ENCODE measurements at places on chromosomes 7 and 10.

GRCh38 chr7:72343991-72344390 is 68.1 kb downstream of the CALN1 start:
- DNase-seq = no peak

GRCh38 chr7:767941-768731 is 41.1 kb upstream of the PRKAR1B start:
- DNase-seq = no peak

- no peak for DNase-seq
These were observed 1.6 kb downstream of the SEPHS1 start for GRCh38 chr10:13346283-13347042.

GRCh38 chr10:60031664-60032063 is 125.3 kb upstream of the CCDC6 start:
- DNase-seq = no peak

- no peak for DNase-seq
These were observed 177.7 kb downstream of the CHCHD3 start for GRCh38 chr7:132904209-132904608.

- DNase-seq = no peak
These were observed 79.9 kb downstream of the MKI67 start for GRCh38 chr10:128046156-128046952.

DNA sequence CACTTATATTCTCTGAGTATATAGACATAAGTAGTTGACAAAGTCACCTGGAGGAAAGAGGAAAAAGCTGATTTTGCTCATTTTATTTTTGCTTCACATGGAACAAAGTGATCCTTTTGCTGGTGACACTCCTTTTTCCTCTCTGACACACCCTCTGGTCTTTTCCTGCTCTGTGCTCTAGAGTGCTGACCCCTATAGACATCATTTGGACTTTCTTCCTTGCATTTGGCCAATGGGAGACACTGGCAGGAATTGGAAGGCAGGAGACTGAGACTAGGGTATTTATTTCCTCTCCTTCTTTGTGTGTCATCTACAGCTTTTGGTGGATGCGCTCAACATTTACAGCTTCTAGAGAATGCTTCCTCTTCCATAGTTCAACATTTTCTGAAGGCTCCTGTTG is 1078.1 kb downstream of the SORCS1 start:
- DNase-seq = no peak

- DNase-seq = peak; percentile 46
These were observed 26.5 kb downstream of the GTF2IRD1 start for GRCh38 chr7:74479961-74480829.

DNA sequence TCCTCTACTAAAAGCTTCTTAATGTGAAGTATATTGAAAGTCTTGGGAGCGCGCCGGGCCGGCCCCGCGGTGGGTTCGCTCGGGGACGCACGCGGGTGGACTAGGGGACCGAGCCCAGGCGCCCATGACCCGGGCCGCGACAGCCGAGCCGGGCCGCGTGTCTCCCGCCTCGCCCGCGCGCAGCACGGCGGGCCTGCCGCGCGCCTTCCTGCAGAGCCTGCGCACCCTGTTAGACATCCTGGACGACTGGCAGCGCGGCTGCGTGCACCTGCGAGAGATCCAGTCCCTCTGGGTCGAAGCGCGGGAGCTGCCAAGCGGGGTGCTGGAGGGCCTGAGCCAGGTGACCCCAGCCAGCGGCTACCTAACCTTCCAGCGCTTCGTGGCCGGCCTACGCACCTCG is 25.4 kb upstream of the ZNF735 start:
- no peak for DNase-seq

GRCh38 chr10:130637089-130637676 is 501.0 kb downstream of the GLRX3 start:
- DNase-seq = no peak

DNA sequence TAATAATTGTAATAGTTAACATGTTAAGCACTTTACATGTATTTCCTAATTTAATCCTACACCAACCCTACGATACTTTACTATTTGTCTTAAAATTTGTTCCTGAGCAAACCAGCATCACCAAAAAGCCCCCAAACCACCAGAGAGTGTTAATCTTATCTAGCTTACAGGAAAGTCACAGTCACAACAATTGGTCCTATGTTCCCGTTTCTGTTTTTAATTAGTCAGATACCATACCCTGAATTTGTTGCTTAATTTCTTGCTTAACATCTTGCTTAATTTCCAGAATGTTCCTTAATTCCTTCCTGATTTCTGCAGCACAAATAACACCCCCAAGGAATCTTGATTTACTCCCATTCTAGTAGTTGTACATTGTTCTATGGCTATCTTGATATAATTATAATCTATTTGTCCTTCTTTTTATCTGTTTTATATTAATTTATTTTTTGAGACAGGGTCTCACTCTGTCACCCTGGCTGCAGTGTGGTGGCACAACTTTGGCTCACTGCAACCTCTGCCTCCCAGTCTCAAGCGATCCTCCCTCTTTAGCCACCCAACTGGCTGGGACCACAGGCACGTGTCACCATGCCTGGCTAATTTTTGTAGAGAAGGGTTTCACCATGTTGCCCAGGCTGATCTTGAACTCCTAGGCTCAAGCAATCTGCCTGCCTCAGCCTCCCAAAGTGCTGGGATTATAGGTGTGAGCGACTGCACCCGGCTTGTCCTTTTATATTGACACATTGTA is 6.6 kb upstream of the PDSS1 start:
- DNase-seq = no peak

DNA sequence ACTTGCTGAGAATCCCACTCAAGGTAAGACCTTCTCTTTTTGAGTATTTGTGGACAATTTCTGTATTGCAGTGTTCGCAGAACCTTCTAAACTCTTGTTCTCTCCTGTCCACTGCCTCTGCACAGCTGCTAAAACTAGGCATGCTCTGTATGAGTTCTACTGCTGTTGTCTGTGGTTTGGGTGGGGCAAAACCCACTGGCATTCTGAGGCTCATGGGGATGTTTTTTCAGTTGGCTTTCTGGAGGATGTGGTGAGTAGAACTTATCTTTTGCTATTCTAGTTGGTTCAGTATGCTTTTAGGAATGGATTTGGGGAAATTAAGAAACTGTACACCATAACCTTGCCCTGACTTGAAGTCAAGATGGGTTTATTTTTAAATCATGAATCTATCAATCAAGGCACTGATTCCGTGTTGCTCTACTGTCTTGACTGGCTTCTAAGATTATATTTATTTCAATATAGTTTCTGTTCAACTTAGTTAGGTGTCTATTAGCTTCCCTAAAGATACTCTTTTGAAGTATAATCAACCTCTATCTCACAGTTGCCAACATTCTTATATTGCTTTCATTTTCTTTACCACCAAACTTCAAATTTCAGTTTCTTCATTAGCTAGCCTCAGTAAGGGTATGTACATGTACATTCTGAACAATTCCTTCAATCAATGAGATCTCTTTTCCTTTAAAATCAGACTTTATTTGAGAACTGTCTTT is 25.0 kb upstream of the C1GALT1 start:
- DNase-seq = no peak

DNA sequence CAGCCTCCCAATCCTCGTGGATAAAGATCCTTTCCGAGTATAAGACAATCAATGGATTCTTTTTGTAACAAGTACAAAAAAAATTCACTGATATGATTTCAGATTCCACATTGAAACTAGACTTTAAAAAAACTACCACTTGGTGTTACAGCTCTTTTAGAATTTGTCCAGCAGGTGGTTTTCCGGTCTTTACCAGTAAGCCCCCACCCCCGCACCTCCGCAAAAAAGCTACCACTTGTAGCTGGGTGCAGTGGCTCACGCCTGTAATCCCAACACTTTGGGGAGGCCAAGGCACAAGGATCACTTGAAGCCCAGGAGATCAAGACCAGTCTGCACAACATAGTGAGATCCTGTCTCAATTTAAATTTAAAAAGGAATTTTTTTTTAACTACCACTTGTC is 19.8 kb downstream of the IGF2BP3 start:
- no peak for DNase-seq

DNA sequence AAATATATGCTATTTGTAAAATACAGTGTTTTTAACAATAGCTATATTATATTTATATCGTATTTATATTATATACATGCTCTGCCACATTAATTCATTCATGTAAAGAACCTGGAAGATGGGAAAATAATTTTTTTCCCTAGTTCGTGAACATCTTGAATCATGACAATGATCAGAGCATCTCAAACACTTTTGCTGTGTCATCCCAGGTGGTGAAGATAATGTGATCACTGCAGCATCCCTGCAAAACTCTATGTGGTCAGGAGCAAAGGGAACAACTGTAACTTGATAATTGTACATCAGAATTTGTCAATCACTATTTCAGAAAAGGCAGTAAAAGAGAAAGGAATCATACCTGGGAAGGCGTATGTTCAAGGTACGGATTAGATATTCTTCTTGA is 39.3 kb downstream of the RAPGEF5 start:
- no peak for DNase-seq

- DNase-seq = no peak
These were observed at the start of gene IGF2BP3 for GRCh38 chr7:23470330-23471105. IGF2BP3 (minus strand) TSS chr7:23470491; CDS start chr7:23470110, 381 bp downstream.

DNA sequence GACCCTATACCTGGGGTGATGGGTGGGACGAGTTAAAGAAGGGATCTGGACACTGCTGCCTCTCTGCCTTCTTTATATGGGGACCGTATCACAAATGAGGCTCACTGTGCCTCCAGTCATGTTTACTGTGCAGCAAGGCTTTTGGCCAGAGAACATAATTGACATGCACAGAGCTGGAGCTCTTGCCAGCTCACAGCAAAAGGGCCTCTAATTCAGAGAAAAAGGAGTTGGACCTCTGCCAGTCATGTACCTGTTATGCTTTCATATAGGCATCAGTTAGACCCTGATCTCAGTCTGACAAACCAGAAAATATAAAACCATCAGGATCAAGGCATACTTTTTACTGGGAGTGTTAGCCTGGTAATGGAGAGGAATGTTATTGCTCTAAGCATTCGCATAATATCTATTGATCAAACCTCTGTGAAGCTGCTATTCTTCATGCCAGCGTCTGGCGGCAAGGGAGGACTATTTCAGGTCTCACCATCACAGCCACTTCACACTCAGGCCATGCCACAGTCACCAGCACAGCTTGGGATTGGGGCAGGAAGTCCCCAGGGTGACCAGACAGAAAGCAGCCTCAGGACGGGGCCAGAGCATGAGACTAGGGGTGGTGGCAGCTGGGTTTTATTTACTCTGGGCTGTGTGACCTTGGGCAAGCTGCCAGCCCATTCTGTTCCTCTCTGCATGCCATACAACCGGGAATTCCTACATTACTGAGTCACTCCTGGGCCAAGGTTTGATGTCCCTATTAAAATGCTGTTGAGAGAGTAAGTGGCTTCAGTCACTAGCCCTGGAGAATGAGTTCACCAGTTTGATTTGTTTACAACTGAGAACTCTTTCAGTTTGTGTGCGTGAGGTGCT is 90.1 kb downstream of the NPSR1 start:
- DNase-seq = no peak

- no peak for DNase-seq
These were observed 38.0 kb downstream of the SMKR1 start for GRCh38 chr7:129540340-129540739.

GRCh38 chr7:16169537-16169936 is 251.8 kb downstream of the CRPPA start:
- DNase-seq = no peak

- DNase-seq = no peak
These were observed 257.6 kb upstream of the PHYHIPL start for GRCh38 chr10:58918887-58919286.

DNA sequence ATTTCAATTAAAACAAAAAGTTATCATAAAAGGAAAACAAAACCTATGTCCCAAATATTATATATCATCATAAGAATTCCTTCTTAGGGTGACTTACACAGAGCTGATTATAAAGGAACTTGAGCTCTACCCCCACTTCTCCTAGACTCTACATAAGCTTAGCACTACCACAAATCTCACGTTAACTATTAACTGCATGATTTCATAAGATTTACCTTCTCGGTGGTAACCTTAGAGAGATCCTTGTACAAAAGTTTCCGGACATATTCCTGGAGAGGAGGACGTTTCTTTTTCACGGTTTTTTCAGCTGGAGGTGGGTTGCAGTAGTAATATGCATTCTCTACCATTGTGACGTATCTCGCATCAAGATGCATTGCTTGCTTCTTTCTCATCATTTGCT is 83.7 kb downstream of the UPF2 start:
- DNase-seq = no peak

DNA sequence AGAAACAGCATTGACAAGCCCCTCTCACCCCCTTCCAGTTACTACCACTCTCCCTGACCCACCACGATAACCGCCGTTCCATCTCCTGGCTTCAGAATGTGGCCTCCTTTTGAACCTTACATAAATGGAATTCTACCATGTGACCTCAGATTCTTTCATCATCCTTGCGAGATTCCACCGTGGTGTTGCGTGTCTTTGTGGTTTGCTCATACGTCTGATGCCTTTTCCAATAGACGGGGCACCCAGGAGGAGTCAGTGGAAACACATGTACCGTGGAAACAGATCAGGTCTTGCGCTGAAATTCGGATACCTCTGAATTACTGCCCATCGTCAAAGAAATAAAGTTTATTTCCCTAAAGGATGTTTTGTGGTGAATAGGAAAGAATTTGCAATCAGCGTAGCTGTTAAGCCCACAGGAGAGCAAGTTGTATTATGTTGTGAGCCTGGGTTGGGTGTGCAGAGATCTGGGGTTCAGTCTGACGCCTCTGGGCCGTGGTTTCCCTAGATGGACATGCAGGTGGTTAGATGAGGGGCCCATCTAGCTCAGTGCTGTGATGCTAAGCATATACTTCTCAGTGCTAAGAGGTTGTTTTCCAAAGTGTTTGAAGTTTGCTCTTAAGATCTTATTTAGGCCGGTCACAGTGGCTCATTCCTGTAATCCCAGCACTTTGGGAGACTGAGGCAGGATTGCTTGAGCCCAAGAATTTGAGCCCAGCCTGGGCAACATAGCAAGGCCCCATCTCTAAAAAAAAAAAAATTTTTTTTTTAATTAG is 29.1 kb downstream of the GTF2IRD1 start:
- no peak for DNase-seq

DNA sequence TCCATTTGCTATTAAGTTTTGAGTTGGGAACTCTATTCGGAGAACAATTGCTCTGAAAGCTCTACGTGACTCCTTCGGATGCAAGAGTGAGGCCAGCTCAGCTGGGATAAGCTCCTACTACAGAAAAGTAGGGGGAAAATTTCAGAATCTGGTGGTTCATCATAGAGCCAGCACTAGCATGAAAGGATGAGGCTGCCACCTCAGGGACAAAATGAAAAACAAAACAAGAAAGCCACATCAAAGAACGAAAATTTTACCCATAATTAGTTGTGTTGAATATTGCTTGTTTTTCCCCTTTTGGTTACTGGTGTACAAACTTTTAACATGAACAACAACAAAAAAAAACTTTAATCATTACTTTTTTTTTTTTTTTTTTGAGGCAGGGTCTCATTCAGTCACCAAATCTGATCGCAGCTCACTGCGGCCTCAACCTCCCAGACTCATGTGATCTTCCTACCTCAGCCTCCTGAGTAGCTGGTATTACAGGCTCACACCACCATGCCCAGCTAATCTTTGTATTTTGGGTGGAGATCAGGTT is 39.7 kb upstream of the NFE2L3 start:
- no peak for DNase-seq
